ENCODE measurements at places on chromosomes 5 and 9. TPM values are rescaled to one million over a fixed set of nuclear protein-coding genes. Genes with fewer than 3 reads are reported as not detected.

DNA sequence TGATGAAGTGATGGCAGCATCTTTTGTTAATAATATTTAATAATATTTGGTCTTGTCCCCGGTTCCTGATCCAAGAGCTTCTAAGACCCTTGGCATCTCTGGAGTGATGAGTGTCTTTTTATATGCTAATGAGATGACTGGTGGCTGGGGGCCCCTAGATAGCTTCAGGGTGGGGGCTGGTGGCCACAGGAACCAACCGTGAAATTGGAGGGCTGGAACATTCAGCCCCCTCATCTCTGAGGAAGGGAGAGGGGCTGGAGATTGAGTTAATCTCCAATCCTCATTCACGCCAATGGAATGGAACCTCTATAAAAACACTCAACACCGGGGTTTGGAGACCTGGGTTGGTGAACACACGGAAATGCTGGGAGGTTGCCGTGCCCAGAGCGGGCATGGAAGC is 78.2 kb upstream of the RAPGEF1 start:
- no peak for ATAC-seq

DNA sequence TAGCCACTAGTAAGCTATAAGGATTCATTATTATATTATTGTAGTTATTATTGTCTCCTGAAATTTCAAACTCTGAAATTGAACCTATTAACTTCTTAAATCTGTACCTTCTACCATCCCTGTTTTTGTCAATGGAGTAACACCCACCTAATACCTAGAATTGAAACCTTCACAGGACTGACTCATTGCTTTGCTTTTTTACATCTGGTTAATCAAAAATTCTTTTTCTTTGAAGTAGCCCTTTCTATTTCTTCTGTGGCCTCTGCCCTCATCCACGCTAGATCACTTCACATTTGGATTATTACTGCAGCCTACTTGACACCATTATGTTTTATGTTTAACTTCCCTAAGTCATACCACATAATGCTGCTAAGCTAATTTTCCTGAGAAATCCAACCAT is 35.6 kb downstream of the RBM27 start:
- peak; percentile 98 for ATAC-seq

- ATAC-seq: no peak
These were observed 114.2 kb downstream of the PHF2 start for GRCh38 chr9:93690618-93691017.

GRCh38 chr9:86099701-86100364 is 475 bp upstream of the GOLM1 start:
- peak; percentile 56 for ATAC-seq

DNA sequence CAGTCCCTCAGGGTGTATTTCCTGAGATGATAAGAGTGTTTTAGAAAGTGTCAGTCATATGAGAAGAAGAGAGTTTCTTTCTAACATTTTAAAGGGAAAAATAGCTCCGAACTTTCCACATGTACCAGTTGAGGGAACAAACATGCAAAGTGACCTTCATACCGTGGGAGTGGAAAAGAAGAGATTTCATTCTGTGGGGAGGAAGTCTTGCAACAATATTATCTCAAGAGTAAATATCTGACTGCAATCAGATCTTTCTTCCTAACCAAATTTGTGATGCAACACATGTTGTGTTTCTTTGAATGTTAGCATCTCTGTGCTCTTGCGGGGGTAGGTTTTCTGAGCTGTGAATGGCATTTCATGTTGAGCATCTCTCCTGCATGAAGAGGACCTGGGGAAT is 30.6 kb downstream of the ANKRD55 start:
- no peak for ATAC-seq

- no peak for ATAC-seq
These were observed 167.1 kb downstream of the RFK start for GRCh38 chr9:76227156-76227555.

DNA sequence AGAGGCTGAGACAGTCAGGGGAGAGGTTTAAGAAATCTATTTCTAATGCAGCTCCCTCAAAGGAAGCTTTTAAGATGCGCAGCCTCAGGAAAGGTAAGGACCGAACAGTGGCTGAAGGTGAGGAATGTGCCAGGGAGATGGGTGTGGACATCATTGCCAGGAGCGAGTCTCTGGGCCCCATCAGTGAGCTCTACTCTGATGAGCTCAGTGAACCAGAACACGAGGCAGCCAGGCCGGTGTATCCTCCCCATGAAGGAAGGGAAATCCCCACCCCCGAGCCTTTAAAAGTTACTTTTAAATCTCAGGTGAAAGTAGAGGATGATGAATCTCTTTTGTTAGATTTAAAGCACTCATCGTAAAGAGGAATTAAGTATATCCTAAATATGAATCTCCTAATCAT is 8.2 kb downstream of the CAVIN4 start:
- no peak for ATAC-seq

GRCh38 chr9:14146201-14146874 is 167.6 kb downstream of the NFIB start:
- no peak for ATAC-seq

THBS4 gene
- total RNA-seq: 1.7 TPM

DNA sequence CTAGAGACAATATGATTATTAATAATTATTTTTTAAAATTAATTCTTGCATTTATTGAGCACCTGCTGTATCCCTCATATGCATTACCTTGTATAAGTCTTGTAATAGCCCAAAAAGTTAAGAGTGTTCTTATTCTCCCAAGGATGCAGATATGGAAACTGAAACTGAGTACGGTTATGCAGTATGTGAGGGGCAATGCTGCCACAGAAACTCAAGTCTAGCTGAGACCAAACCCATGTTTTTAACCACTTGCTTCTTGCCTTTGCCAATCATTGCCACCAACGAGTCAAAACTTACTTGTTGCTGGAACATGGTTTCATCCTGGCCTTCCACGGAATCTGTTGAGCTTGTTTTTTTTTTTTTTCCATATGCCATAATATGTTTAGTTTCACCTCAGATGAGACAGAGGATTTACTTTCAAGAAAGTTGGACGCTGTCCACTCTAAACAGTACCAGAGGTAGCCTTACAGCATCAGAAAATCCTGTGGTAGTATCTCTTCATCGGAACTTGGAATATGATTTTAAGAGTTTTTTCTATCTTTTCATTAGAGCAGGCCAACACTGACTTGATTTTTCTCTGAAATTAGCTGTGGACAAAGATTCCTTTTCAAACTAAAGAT is 27.9 kb downstream of the DOCK8 start:
- ATAC-seq: peak; percentile 84

PTPDC1 gene
- total RNA-seq: 6.2 TPM

GRCh38 chr9:87567571-87567970 is 69.9 kb downstream of the DAPK1 start:
- no peak for ATAC-seq

PCSK1 gene
- total RNA-seq: not detected

Measured in activated T-helper 17 cell treated with anti-CD3 and anti-CD28 coated beads, Interleukin-2, amount 50 U/mL, for 72 hours (primary cell).